ENCODE measurements at places on chromosomes 6 and 20.
A peak's percentile ranks its signal among the peaks of the same experiment; 100 is the strongest.

- DNase-seq, result no peak
Measured at GRCh38 chr6:31081872-31082271, 30.5 kb downstream of the C6orf15 start.

GRCh38 chr20:58026361-58026760 lies 202.1 kb downstream of the ANKRD60 start:
- DNase-seq, result no peak

GRCh38 chr6:7108964-7109836 lies 1.4 kb downstream of the RREB1 start:
- DNase-seq, result no peak

- no peak for DNase-seq
Measured at GRCh38 chr6:47634210-47635047, 64.0 kb upstream of the ADGRF4 start.

GRCh38 chr6:33433544-33434191 lies 13.8 kb downstream of the SYNGAP1 start:
- DNase-seq, result no peak

GRCh38 chr20:57996465-57996864 lies 232.0 kb downstream of the ANKRD60 start:
- DNase-seq, result no peak

DNA sequence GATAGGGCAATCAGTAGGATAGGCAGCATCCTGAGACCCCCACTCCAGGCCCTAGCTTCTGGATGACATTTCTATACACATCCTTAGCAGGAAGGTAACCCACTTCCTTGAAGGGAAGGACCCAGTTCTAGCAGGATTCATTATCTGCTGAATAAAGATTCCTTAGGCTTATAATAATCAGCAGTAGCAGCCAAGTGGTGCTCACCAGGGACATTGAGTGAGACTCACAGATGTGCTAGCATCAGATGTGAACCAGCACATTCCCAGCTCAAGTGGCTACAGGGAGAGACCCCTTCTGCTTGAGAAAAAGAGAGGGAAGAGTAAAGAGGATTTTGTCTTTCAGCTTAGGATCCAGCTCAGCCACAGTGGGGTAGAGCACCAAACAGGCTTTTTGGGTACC lies 244.8 kb upstream of the UFL1 start:
- DNase-seq, result no peak

DNA sequence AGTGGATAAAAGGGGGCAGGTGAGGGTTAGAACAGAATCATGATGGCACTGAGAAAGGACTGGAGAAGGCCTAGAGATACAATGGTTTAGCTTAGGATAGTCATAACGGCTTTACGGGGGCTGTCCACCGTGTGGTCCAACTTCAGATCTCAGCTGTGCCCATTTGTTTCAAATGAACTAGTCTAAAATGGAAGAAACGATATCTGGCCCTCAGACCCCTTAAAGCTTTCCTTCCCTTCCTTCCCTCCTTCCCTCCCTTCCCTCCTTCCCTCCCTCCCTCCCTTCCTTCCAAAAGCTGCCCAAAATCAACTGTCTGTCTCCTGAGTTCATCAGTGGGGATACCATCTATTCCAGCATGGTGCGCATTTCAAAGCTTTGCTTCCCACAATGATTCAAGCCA lies 27.9 kb downstream of the TRAM2 start:
- DNase-seq, result no peak

- DNase-seq, result no peak
Measured at GRCh38 chr6:92930171-92930570, 489.2 kb downstream of the EPHA7 start.

DNA sequence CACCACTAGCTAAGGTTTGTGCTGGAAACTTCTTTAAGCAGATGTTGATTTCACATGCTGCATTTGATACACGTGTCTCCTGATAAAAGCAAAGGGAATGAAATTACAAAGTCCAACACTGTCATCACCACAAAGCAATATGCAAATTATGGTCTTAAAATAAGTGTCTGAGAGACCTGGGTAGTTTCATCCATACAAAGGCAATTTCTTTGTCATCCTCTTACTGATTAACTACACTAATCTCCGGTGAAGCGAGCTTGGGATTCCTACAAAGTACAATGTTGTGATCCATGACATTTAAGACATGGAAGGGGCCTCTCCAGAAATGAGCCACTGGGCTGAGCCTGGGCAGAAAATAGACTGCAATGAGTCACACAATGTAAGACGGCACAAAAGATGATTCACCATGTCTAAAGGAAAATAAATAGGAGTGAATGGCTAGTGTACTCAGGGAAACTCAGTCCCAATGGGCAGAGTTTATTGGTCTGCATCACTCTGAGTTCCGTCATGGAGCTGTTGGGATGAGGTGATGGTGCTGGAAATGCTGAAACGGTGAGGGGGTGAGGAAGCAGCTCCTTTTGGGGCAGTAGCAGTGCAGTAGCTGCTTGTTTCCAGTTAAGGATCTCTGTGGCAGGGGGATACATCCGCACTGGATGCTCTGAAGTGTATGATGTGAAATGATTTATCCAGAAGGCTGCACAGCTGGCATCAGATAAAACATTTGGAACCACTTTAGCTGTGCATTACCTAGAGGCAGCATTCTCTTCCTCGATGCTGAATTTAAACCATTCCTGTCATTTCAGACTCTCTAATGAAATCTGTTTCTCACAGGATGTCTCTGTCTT lies 103.3 kb downstream of the IBTK start:
- DNase-seq, result no peak

DNA sequence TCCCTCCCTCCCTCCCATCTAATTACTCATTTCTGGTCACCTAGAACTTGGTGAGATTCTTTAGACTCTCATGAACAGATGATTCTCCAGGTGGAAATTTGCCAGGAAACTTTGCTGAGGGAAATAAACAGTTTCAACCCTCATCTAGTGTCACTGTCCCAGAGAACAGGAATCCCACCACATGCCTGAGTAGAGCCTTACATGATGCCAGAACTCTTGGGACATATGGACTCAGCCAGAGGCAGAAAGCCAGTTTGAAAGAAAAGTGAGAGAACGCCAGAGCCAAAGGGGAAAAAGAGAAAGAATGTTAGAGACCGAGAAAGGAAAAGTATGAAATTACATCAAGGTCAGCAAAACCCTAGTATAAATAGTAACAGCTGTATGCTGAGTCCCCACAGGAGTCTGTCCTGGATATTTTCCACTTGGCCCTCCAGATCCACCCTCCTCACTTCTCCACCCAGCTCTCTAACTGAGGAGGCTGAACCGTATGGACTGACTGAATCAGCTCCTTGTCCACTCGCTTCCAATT lies 127.5 kb upstream of the COL21A1 start:
- DNase-seq, result no peak

- no peak for DNase-seq
Measured at GRCh38 chr20:58360936-58361335, 28.1 kb upstream of the VAPB start.

DNA sequence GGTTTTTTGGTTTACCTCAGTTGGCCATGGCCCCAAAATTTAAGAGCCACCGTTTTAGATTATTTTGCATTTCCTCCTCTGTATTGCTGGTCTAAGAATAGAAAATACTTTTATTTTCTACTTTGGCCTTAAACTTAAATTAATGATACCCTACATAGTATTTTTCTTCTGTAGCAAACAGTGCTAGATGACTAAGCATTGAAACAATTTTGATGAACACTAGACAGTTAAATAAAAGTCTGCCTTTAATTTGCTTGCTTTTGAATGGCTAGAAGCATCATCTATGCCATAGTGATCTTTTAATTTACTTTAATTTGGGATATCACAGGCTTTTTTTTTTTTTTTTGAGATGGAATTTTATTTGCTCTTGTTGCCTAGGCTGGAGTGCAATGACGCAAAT lies 106.4 kb downstream of the CD109 start:
- no peak for DNase-seq

- DNase-seq, result no peak
Measured at GRCh38 chr20:34751453-34751852, 47.3 kb downstream of the TP53INP2 start.

GRCh38 chr20:62534526-62535221 lies 58.9 kb upstream of the GATA5 start:
- no peak for DNase-seq

DNA sequence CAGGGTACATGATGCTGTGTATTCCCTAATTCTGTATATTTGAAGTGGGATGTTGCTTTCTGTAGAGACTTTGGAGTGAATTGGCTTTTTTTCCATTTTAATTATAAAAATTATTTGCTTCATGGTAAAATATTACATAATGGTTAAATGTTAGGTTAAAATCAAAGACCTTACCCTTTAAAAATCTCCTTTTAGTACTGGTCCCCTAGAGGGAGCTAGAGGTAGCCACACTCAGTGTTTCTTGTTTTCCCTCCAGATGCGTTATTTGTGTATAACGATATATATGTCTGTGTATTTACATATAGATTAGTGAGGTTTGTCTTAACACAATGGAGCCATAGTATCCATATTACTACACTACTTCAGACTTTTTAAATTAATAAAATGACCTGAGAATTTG lies 146.7 kb downstream of the PLCB4 start:
- no peak for DNase-seq

GRCh38 chr20:44296011-44296410 lies 15.0 kb downstream of the FITM2 start:
- no peak for DNase-seq

DNA sequence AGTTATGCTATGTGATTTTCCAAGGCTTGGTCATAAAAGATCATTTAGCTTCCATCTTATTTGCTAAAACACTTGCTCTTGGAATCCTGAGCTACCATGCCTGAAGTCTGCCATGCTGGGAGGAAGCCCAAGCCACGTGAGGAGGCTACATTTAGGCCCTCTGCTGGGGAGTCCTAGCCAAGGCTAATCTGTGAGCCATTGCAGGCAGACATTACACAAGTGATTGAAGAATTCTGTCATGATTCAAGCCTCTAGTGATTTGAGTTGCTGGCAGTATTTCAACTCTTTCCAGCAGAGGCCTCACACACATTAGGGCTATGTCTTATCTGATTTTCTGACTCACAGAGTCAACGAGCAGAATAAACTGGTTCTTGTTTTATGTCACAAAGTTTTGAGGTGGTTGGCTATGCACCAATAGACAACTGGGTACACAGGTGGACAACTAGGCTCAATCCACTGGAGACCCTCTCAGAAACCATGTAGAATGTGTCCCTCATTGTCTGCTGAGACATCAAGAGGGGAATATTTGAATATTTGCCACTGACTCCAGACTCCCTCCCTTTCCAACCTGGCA lies 227.2 kb upstream of the SULF2 start:
- no peak for DNase-seq

DNA sequence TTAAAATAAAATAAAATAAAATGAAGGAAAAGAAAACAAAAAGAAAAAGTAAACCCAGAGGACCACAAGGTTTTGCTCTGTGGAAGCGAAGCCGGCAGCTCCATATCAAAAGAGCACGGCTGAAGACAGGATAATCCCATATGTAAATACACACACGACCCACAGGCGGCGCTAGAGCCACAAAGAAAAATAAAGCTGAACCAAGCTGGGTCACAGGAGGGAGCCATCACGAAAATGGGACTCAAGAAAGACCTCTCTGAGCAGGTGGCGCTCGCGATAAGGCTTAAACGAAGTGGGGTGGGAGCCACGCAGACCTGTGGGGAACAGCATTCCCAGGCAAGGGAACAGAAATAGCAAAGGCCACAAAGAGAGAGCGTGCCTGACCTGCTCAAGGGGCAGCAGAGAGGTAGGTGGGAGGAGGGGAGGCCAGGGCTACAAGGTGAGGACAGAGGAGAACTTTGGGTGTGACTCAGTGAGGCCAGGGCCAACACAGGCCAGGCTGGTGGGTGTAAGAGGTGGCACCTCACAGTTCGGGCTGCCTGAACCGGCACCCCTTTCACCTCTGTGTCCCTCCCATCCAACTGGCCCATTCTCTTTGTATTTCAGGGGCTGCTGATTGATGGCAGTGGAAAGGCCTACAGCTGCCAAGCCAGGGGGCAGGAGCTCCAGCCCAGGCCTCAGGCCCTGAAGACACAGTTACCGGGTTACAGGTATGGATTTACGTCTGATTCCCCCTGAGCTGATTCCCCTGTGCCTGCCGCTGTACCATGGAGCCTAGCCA lies 26.0 kb downstream of the PTGIS start:
- DNase-seq, result peak; percentile 82

DNA sequence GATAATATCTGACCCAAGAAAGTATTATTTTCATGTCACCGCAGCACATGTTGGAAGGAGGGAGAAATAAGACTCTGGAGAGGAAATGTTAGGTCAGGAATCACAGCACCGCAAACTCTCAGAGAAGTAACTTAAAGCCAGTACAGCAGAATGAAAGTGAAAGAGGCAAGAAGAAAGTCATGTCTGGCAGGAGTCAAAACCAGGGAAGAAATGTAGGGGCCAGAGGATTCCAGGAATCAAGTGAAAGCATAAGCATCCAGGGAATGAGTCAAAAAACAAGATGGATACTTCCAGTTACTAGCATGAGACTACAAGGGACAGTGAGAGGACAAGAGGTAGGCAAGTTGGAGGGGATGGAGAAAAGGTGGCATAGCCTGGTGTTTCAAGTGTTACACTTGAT lies 80.4 kb downstream of the AK9 start:
- DNase-seq, result no peak

- DNase-seq, result no peak
Measured at GRCh38 chr6:3513416-3513815, 56.6 kb upstream of the SLC22A23 start.

DNA sequence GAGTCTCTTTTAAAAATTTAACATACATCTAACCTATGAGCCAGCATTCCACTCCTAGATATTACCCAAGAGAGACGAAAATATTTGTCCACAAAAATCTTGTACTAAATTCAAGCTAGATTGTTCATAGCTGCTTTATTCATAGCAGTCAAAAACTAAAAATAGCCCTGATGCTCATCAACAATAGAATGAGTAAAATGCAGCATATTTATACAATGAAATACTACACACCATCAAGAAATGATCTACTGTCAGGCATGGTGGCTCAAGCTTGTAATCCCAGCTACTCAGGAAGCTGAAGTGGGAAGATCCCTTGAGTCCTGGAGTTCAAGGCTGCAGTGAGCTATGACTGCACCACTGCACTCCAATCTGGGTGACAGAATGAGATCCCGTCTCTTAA lies 22.0 kb upstream of the SRC start:
- no peak for DNase-seq

Data from NCI-H1930 (cell line).